ENCODE measurements at places on chromosomes 3 and 15.
A peak's percentile ranks its signal among the peaks of the same experiment; 100 is the strongest.

DNA sequence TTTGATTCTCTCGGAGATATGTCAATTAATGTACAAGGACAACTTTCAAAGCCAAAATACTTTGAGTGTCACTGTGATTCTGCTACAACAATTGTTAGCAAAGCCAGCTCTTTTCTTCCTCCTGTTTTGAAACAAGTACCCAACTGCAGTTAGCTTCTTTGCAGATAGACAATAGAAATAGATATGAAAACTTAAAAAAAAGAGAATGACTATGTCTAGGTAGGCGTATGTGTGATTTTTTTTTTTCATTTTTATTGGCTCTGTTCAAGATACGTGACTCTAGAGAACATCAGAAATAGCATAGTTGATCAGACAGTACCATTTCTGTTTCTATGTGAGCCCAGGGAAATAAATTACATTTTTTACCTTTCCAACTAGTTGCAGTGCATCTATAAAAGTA is 142.9 kb upstream of the CNTN4 start:
- DNase-seq: no peak

DNA sequence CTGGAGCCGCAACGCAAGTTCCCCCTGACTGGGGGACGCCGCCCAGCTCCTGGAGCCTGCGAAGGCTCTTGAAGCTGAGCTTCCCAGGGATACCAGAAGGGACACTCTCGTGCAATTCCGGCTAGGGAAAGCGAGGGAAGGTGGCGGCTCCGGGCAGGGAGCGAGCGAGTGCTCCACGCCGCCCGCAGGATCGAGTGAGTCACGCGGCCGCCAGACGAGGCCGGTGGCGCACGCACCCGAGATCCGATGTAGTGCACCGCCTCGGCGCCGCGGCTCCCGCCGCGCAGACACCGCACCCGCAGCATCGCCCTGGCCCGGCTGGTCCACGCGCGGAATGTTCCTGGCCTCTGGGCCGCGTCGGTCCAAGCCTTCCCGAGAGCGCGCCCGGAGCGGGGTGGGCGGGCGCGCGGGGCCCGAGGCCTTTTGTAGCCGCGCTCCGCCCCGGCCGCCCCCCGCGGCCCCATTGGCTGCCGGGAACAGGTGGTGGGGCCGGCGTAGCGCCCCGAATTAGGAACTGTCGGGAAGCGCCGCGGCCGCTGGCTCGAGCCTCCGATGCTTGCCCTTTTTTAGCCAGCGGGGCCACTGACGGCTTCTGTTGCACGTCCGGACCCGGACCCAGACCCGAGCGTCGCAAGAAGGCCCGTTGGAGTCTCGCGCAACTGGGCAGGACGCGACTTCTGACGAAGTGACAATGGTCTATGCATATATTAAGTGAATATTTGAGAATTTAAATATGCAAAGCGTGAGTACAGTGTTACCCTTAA is at the start of gene GATM:
GATM (minus strand) TSS at position 396 of the 764 bp plus-strand sequence; CDS start at position 305, 91 bp downstream.
- DNase-seq: peak; percentile 18

- DNase-seq: peak; percentile 24
These were observed 119.0 kb downstream of the AKAP13 start for GRCh38 chr15:85499371-85499887.

DNA sequence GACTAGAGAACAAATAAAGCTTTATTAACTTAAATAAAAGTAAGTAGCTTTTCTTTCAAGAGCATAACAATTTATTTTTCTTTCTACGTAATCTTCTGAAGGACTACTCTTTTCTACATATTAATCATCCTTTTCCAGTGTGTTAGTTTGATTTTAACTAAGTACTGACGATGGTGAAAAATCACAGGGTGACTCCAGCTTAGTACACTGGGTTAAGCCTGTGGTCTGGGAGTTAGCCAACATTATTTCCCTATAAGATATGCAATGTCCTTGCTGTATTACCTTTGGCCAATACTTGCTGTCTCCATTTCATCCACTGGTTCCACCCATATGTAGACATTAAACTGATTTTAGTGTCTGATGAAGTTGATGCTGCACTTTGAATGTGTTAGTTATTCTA is 508.6 kb upstream of the SUCLG2 start:
- no peak for DNase-seq

GRCh38 chr3:120451806-120452205 is 1.0 kb upstream of the FSTL1 start:
- no peak for DNase-seq

Measured in NCI-H2029 (cell line).